Activated CD4-positive, alpha-beta T cell treated with anti-CD3 and anti-CD28 coated beads for 1 hour (primary cell): ENCODE measurements at places on chromosomes 12 and 14.

- no peak for DNase-seq
These were observed 1413.2 kb downstream of the LRFN5 start for GRCh38 chr14:43019826-43020225.

DNA sequence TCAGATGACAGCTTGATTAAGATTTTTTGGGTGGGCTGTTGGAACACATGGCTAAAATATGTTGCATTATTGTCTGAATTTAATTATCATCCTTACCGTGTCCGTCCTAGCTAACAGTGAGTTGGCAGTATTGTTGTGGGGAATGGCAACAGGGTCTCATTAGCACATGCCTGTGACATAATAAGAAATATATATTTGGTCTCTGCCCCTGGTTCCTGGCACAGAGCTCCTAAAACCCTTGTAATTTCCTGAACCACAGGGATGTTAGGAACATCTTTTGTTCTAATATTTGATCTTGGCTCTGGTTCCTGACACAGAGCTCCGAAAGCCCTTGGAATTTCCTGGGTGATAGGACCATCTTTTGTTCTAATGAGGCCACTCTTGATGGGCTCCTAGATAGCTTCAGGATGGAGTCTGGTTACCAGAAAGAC, 76.0 kb downstream of the SYNE2 start:
- no peak for DNase-seq

- DNase-seq: no peak
These were observed 72.1 kb downstream of the PLEKHA5 start for GRCh38 chr12:19201661-19202060.

- DNase-seq: no peak
These were observed 12.2 kb downstream of the TMEM121 start for GRCh38 chr14:105538481-105539049.

GRCh38 chr12:7937833-7938506, 2.0 kb upstream of the SLC2A3 start:
- no peak for DNase-seq

DNA sequence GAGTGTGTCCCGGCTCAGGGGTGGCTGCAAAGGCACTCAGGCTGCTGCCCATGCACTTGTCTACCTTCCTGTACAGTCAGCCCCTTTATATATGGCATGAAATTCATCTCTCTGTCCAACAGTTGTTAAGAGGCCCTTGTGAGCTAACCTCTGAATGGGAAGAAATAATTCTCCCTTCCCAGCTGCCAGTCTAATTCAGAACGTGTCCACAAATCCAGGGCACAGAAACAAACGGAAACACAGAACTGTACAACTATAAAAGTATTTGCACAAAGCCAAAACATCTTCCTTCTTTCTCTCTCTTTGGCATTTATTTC, 849 bp downstream of the KRT5 start:
- DNase-seq: no peak

GRCh38 chr12:13740149-13740545, 241.3 kb downstream of the GRIN2B start:
- DNase-seq: no peak

DNA sequence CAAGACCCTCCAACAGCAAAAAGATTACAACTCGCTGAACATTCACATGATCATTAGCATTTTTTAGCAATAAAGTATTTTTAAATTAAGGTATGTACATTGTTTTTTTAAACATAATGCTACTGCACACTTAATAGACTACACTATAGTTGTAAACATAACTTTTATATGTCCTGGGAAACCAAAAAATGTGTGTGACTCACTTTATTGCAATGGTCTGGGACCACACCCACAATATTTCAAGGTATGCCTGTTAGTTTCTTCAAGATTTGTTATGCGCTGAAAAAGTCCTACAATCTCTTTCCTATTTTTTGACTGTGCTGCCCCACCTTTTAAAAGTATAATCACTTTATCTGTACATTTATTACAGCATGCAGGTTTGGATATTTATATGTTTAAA, 30.4 kb upstream of the PCNX4 start:
- DNase-seq: no peak

DNA sequence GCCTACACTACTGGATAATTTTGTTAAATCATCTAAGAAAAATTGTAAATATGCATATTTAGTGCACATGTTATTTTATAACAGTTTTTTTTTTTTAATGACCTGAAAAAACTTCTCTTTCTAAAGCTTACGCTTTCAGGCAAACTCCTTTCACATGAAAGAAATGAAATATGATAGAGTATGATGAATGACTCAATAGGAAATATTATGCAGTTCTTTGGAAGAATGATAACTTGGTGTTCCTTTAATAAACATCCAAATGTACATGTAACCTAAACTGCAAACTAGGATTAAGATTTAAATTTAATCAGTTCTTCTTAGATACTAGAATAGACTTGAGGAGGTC, 136.6 kb downstream of the FGD4 start:
- no peak for DNase-seq

DNA sequence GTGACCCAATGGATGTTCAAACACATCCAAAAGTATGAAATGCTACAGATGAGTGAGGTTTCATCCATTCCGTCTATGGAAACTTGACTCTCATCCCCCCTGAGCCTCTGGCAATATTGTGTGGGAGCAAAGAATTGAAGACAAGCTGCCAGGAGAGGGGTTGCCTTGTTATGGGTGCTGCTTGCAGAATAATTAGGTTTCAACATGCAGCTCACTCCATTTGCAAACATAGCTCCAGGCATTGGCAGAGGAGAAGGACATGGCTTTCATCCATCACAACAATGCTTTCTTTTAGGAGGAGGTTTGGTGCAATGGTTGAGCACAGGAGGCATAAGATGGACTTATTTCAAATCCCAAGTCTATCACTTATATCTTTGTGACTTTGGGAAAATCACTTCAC, 220.7 kb upstream of the SRRM4 start:
- DNase-seq: no peak

DNA sequence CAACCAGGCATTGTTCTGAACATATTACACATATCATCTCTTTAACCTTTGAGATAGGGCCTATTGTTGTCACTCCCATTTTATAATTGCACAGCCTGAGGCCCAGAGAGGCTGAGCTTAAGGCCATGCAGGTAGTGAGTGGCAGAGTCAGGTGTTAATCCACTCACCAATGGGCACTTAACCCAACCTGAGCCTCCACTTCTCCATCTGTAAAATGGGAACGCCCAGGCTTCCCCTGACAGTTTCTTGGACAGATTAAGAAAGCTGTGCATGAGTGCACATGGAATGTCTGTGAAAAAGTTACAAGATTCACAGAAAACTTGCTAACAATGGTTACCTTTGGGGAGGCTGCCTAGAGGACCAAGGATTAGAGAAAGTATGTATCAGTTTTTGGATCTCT, 32.9 kb downstream of the ESRRB start:
- no peak for DNase-seq

DNA sequence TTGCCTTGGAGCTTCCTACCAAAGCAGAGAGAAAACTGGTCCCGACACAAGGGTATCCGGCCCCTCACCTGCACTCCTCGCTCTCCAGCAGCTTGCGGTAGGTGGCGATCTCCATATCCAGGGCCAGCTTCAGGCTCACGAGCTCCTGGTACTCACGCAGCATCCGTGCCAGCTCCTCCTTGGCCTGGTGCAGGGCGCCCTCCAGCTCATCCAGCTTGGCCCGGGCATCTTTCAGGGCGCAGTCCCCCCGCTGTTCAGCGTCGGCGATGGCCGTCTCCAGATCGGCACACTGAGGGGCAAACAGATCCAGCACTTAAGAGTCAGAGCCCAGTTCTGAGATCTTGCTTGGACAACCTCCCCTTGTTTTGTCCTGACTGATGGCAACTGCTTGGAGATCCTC, 13.7 kb downstream of the KRT72 start:
- DNase-seq: no peak

- DNase-seq: no peak
These were observed 202.2 kb downstream of the TSPAN9 start for GRCh38 chr12:3279415-3279780.

GRCh38 chr12:68240079-68240478, 13.3 kb downstream of the IL22 start:
- no peak for DNase-seq

DNA sequence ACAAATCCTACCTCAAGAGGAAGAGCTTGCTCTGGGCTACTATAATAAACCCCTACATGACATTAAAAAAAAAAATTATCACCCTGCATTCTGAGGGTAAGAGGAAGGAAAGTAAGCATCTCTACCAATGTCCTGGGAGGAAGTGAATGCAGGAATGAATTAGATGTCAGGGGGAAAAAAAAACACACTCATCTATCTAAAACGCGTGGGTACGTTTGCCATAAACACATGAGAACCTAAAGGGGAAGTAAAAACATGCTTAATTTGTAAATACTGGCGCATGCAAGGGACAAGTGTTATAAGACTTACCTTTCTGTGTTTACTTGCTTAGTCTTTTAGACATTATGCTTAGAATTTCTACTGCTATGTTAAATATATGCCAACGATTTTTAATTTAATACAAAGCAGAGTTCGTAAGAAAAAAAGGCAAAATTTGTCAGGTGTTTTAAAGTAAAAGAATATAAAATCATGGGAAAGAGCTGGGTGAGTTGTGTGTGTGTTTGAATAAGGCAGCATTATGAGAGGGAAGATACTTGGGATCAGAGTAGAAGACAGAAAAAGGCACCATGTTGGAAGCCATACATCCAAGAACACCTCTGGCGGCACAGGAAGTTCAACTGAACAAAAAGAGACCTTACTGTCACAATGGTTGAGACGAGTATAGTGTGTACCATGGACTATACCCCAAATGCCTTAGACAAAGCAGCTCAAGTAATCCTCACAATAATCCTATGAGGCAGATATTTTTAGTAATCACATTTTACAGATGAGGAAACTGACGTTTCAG, 1.5 kb downstream of the TMED8 start:
- no peak for DNase-seq

- no peak for DNase-seq
These were observed 42.5 kb upstream of the CATSPERB start for GRCh38 chr14:91774140-91775096.

DNA sequence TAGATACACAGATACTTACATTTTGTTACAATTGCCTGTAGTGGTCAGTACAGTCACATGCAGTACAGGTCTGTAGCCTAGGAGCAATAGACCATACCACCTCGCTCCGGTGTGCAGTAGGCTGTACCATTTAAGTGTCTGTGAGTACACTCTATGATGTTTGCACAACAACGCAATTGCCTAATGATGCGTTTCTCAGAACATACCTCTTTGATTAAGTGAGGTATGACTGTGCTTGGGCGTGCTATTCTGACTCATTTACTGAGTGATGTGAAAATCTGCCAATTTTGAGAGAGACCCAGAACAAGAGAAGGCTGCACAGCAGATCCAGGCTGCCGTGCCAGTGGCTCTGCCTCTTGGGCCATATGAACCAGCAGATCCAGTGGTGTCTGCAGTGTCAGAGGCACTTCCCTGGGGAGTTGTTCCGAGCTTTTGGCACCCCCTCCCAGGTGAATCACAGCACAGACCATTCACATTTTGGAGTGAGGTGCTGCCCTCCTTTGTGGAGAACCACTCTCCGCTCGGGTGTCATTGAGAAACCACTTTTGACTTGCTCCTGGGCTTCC, 20.4 kb downstream of the DLK1 start:
- DNase-seq: no peak

DNA sequence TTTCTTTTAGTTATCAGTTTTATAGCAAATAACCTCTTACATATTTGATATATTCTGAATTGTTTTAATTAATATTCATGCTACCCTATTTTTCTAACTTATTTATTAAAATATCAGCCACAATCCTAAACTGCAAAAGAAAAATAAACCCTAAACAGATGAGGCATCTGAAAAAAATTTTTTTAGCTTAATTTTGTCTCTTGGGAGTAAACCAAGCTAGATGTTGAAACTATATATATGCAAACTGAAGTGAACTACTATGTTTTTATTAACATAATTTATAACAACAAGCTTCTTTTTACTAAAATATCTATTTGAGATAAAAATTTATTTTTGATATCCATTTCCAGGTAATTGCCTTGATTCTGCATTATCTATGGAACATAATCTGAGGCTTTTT, 87.6 kb downstream of the PTPRQ start:
- DNase-seq: no peak

DNA sequence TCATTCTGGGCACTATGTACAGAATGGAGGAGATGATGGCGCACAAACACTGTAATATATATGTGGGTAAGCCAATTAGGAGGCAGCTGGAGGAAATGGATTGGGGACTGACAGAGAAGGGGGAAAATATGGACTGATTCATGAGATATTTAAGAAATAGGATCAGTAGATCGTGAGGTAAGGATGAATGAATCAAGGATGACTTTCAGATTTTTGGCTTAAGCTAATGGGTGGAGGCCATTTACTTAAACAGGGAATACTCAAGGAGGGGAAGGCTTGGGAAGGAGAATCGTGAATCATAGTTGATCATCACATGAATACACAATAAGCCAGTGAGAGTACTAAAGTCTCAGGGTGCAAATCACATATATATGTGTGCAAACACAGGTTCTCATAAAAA, 11.2 kb upstream of the GNPNAT1 start:
- DNase-seq: no peak

DNA sequence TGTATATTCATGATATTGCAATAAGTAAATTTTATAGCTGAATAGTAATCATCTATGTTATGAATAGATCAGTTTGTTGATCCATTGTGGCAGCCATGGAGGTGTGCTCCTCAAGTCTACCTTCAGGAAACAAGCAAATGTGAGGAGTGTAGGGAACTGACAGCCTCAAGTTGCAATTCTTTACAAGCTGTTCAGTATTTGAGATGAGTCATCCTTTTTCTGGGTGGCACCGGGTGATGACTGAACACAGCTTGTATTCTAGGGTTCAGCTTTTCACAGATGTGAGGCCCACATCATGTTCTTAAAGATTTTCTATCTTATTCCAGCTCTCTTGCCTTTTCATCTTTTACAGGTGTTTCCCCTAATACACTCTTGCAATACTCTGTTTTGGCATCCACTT, 452.4 kb downstream of the KCNH5 start:
- no peak for DNase-seq

GRCh38 chr12:43957732-43958372, 122.0 kb downstream of the TMEM117 start:
- no peak for DNase-seq

DNA sequence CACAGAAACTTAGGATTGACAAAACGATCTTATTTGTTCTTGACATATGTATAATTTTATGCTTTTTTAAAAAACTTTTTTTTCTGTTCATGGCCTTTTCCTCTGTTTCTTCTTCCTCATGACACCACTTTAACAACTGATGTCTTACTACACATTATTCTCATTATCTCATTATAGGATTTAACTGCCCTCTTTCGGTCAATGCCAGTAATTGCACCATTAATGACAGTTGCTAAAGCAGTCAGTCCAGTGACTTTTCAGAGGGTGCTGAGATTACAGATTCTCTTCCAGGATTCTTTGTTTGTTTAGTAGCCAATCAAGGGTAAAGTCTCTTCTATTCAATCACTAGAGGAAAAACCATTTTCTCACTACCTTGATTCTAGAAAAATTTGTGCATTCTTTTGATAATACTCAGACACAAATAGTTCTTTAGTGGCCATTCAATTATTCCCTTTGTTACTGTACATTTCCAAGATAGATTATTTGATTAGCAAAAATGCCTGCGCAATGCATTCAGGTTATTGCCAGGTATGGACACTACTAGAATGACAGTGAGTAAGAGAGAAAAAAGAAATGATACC, 50.1 kb downstream of the KLRG1 start:
- DNase-seq: no peak

GRCh38 chr12:753611-754472, 1.5 kb downstream of the WNK1 start:
- peak; percentile 23 for DNase-seq

- DNase-seq: no peak
These were observed 55.3 kb upstream of the TMCC3 start for GRCh38 chr12:94705676-94706075.
